ENCODE measurements at places on chromosomes 2 and 18.

DNA sequence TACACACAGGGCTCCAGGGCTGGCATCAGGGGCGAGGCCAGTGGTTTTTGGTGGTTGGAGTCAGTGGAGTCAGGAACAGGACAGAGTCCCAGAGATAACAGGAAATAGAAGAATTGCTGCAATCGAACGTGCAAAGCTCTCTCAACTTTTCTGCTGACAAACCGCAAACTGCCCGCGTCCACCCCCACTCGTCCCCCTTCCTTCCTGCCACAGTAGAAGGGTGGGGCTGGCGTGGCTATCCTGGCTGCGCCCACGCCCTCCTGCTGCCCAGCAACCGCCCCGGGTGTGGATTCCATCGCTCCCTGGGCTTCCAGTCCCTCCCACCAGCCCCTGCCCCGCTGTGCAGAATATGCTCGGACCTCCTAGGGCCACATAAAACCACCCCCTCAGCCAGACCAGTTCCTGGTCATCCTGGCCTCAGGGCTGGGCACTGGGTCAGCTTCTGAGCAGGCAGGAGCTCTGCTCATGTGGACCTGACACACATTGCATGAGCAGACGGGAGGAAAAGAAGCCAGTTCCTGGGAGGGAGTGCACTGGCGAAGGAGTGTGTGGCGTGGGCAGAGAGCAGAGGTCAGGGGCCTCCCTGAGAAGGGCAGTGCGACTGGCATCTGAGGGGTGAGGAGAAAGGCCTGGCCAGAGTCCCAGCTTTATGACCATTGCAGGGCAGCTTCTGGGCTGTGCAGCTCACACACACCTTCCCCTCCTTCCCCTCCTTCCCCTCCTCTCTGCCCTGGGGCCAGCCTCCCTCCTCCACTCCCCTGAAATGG lies 85.4 kb upstream of the ATG16L1 start:
- DNase-seq, result no peak

- DNase-seq, result no peak
These were observed 3.3 kb downstream of the CLUL1 start for GRCh38 chr18:600107-600506.

DNA sequence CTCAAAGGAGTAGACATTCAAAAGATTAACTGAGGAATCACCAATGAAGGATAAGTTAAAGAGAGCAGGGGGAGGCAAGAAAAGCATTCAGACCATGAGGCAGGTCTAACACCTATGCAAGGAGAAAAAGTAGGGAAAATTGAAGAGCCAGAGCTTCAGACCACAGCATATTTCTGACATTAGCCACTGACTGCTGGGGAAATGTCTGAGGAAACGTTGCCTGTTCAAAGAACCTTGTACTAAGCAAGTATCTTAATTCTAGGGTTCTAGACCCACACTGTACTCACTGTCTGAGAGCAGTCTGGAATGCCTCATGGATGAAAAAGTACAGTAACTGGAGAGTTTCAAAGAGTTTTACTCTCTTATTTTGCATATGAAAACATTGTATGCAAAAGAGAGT lies 39.5 kb upstream of the TFPI start:
- no peak for DNase-seq

GRCh38 chr18:27771571-27771970 lies 405.4 kb downstream of the CDH2 start:
- DNase-seq, result no peak

GRCh38 chr2:235463893-235464292 lies 29.9 kb upstream of the AGAP1 start:
- no peak for DNase-seq

DNA sequence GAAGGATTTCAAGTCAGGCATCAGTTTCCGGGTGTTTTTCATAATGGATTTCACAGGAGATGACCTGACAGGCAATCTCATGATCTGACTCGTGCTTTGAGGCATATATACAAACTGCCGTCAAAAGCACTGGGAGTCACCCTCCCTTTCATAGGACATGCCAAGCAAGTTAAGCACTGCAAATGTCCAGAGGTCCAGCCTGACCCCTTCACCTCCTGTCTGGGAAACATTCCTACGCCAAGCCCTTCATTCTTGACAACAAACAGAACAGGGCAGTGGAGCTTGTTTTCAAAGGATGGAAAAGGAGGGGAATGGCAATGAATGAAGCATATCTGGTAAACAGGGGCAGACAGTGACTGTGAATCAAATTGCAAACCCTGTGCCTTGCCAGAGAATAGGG lies 963.6 kb downstream of the BCL11A start:
- no peak for DNase-seq

- DNase-seq, result no peak
These were observed 58.2 kb upstream of the SNTG2 start for GRCh38 chr2:892401-892800.

DNA sequence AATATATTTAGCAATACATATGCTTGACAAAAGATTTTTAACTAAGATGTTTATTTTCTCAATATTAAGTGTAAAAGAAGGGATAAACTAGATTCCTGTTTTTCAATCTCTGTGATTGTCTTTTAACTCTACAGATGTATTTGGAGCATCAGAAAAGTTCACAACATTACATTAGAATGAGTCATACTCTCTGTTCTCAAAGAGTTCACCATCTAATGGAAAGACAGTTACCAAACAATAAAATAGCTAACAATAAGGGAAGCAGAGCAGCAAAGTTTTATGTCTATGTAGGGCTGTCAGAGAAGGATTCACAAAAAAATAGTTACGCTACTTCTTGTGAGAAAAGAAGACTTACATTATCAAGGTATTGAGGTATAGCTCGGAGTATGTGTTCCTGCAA lies 109.2 kb upstream of the MAP2 start:
- DNase-seq, result no peak

DNA sequence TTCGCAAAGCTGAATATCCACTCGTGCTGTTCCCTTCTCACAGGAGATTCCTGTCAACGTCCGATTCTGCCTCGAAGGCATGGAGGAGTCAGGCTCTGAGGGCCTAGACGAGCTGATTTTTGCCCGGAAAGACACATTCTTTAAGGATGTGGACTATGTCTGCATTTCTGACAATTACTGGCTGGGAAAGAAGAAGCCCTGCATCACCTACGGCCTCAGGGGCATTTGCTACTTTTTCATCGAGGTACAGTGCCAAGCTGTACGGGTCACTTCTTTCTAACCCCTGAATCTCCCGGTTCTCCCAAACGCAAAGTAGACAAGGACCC lies 14.6 kb downstream of the CNDP2 start:
- DNase-seq, result no peak

- no peak for DNase-seq
These were observed 79.9 kb upstream of the NDUFV2 start for GRCh38 chr18:9022397-9023155.

- DNase-seq, result no peak
These were observed 39.0 kb downstream of the MTERF4 start for GRCh38 chr2:241063093-241063551.

DNA sequence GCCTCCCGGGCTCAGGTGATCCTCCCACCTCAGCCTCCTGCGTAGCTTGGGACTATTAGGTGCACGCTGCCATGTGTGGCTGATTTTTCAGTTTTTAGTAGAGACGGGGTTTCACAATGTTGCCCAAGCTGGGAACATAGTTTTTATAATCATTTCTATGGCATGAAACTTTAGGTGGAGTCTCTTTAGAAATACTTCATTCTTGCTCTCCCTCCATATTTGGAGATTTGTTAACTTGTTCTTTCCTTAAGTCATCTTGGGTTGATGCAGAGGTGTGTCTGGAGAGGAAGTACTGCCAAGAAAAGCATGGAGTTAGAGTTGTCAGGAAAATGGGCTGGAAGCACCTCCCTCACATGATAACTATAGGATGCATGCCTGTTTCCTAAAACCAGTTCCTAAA lies 17.4 kb downstream of the ZNF532 start:
- no peak for DNase-seq

DNA sequence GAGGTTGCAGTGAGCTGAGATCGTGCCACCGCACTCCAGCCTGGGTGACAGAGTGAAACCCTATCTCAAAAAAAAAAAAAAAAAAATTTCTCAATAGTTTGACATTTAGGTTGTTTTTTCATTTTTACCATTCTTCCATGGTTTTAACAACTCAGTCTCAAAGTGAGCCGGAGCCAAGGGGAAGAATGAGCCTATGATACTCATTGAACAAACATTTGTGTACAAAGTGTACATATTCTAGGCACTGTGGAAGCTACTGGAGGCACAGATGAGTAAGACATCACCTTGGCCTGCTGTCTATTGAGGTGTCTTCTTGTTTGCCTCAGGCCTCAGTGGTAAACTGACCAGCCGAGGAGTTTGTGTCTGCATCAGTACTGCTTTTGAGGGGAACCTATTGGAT lies 21.9 kb downstream of the CENPO start:
- DNase-seq, result no peak

Measured in activated CD4-positive, alpha-beta T cell treated with anti-CD3 and anti-CD28 coated beads for 24 hours (primary cell).